ENCODE measurements at places on chromosomes 5 and 9. TPM values are rescaled to one million over a fixed set of nuclear protein-coding genes. Genes with fewer than 3 reads are reported as not detected.

GPR150 gene
- total RNA-seq, result 0.49 TPM

DNA sequence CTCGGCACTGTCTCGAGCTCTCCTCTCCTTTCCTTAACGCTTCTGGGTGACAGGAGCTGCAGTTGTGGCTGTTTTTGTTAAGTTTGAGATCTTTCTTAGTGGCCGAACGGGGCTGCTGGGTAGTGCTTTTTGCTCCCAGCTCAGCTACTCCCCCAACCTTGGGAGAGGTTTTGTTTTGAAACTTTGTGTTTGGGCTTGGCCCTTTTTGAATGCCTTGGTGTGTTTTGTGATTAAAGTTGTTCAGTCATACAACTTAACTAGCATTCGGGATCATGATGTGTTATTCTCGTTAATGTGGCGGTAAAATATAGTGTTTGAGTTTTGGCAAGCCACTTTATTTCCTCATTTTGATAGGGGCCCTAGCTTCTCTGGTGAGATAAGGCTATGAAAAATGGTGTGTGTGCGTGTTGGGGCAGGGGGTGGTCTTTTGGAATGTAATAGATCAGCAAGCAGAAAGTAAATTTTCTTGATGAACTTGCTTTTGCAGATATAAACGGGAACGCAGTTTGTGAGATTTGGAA lies 1.1 kb downstream of the KDM3B start:
- no peak for DNase-seq

DNA sequence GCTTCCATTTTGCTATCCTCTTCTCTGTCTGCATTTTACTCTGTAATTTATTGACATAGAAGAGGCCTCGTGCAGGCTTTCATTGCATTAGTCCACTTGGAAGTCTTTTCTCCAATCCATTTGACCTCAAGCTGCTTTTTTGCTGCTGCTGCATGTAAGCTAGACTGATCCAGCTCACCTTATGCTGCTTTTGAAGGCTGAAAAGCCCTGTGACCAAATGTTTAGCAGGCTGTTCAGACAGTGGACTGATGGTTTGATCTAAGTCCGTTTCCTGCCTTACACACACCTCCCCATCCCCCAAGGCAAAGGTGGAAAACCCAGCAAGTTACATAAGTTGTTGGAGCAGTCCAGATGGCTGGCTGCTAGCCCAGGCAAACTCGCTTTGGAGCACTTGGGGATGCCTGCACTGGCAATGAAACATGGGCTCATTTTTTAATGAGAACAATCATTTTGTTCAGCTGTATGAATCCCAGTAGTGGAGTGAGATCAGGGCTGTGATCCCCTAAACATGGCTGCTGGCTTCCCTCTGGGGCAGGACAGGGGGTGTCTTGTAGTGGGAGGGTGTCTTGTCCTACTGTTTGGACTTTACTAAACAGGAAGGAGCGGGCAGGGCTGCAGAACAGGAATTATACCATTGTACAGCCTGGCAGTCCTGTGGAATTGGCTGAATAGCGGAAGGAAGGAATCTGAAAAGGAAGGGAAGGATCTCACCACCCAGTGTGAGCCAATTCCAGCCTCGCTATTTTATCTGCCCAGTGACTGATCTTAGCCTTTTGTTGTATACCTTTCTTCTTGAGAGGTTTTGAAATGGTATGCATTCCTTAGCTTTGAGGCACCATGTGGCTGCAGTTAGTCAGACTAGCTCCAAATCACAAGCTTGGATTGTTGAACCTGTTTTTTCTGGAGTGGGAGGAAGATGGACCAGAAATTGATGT lies 212.0 kb downstream of the ARHGAP26 start:
- peak; percentile 91 for DNase-seq

GRCh38 chr5:15008476-15008875 lies 136.9 kb upstream of the ANKH start:
- DNase-seq, result peak; percentile 91

DNA sequence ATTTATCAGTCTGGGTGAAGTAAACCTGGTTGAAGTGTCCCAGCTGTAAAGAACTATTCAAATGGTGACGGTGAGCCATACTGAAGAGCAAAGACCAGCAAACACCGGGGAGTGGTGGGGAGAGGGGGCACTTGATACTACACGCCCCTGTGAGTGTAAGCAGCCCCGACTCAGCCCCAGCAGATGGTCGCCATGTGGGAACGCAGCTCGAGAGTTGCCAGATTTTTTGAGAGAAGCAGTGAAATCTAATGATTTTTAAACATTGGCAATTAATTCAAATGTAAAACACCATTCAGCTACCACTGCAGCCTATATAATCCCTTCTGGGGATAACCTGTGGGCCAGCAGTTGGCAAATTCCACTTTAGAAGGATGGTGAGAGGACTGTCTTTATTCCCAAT lies 1386.9 kb upstream of the WWC1 start:
- no peak for DNase-seq

GRCh38 chr5:107772418-107773310 lies 101.9 kb upstream of the EFNA5 start:
- DNase-seq, result no peak

DNA sequence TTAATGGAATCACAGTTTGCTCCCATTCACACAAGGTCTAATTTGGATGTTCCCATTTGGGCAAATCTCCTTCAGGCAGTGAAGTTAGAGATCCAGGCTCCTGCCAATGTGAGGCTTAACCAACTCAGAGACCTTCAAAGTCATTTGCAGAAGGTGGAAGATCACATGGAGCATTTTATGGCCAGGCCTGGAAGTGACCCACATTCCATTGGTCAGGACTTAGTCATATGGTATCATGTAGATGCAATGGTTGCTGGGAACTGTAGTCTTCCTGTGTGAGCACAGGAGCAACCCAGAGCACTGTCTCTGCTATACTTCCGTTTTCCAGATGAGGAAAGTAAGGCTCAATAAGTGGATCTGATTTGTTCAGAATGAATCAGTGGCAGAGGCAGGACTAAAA lies 292.7 kb upstream of the SMARCA2 start:
- DNase-seq, result no peak

GRCh38 chr9:85610074-85610860 lies 131.5 kb downstream of the AGTPBP1 start:
- no peak for DNase-seq

DNA sequence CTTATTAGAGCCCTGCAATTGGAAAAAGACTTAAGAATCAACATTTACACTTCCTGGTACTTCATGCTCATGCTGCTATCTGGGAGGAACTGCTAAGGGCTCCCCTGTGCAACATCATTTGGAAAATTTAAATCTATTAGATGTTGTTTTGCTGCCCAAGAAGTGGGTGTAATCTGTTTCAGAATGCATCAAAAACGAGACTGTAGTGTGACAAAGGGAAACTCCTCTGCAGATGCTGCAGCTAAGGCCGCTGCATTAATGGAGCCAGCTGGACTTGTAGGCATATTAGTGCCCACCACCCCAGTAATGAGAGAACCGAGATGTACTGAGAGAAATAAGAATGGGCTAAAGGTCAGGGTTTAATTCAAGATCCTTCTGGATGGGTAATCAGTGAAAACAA lies 11.1 kb upstream of the PAIP1 start:
- no peak for DNase-seq

DNA sequence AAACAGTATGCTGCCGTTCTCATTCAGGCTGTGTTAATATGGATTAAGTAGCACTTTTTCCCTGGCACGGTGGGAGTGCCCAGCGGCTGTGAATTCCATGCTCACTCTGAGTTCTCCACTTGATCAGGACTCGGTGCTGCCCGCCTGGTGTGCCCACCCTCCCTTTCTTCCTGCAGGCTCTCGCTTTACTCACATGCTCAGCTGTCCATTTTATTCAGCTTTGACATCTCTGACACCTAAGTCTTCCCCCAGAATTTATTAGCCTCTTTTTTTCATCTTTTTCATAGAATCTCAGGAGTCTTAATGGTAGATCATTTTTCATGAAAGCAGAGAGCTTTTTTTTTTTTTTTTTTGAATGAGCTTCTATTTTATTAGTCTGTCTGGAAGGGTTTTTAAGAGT lies 626.5 kb downstream of the IRX1 start:
- no peak for DNase-seq

DNA sequence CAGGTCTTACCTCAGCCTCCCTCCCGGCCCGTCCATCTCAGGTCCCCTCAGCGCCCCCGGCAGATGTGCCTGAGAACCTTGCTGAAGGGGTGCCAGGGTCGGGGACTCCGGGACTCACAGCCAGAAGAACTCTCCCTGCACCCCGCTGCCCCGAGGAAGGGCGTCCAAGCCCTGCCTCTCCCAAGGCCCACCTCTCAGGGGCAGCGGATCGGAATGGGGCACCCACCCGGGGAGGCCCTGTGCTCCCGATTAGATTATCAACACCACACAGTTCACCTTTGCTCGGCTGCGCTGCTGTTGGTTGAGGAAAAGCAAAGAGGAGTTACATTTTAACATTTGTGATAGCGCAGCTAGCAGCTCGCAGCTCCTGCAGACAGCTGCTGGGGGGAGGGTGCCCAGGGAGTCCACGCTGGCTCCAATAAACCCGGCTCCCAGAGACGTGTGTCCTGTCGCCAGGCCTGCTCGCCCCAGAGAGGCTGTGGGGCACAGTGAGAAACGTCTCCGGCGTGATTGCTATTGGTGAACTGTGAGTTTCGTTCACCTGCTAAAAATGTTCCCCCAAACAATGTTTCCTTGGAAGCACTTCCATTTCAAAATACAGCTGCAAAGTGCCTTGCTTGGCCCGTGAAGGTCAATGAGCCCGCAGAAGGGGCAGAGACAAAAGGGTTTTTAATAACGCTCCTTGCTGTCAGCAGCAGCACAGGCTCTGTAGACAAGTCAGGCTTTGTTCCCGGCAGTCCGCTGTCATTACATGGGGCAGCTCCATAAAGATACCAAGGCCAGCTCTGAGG lies 18.6 kb upstream of the SLC6A19 start:
- no peak for DNase-seq

DNA sequence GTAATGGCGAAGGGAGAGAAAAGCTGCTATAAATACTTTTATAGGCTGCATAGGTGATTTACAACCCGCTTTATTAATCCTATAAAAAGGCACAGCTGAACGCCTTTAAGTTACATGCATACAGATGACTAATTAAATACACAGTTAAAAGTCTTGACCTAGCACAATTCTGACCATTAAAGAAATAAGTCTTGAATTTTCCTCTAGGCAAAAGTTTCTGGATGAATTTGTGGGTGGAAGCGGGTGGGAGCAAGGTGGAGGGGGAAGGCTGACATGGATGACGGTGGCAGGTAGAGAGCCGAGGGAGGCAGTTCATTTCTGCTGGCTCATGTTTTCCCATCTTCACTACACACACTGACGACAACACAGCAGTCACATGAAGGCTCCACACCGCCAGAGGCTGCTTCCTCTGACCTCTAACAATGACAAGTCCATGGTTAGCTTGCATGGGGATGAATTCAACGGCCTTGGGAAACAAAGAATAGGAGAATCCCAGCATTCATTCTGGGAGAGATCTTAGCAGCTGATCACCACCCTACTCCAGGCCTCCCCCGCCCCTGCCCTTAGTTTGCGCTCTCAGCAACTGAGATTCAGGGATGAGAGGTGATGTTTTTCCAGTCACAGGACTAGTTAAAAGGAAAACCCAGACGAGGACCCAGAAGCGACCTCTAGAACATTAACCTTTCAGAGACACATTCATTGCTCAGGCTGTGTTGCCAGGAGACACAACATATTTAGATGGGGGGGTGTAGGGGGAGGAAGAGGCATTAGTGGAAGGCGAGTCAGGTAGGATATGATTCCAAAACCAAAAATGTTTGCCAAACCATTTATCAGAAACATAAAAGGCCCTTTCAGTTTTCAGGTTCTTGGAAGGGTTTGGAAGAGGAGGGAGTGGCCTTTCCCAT lies 329.3 kb downstream of the PIK3R1 start:
- DNase-seq, result no peak

DNA sequence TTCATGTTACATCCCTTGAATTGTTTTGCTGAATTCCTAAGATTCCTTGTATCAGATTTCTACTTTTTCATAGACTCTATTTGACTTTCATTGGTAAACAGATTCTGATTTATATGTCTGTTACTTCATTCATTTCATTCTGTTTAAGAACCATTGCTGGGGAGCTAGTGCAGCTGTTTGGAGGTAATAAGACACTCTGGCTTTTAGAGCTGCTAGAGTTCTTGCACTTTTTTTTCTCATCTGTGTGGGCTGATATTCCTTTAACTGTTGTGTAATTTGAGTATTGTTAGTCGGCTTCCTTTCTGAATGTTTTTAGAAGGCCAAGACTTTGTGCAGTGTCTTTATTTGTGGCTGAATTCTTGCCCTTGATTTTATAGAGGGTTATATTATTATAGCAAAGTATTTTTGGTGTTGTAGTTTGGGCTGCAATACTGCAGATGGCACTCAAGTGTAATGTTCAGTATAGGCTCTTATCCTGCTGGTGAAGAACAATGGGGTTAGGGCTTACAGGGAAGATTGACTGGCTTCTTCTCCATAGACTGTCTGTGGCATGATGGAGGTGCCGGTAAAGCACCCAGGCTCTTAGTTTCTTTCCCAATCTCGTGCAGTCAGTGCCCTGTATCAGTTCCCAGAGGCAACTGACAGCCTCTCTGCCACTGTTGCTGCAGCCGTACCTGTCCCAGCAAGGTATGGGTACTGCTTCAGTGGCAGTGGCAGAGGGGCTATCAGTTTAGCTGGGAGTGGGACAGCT lies 162.2 kb downstream of the OXCT1 start:
- DNase-seq, result no peak

- DNase-seq, result no peak
These were observed 8.2 kb downstream of the COL27A1 start for GRCh38 chr9:114163517-114163951.

GRCh38 chr9:14344053-14344524 lies 30.1 kb upstream of the NFIB start:
- DNase-seq, result no peak

DNA sequence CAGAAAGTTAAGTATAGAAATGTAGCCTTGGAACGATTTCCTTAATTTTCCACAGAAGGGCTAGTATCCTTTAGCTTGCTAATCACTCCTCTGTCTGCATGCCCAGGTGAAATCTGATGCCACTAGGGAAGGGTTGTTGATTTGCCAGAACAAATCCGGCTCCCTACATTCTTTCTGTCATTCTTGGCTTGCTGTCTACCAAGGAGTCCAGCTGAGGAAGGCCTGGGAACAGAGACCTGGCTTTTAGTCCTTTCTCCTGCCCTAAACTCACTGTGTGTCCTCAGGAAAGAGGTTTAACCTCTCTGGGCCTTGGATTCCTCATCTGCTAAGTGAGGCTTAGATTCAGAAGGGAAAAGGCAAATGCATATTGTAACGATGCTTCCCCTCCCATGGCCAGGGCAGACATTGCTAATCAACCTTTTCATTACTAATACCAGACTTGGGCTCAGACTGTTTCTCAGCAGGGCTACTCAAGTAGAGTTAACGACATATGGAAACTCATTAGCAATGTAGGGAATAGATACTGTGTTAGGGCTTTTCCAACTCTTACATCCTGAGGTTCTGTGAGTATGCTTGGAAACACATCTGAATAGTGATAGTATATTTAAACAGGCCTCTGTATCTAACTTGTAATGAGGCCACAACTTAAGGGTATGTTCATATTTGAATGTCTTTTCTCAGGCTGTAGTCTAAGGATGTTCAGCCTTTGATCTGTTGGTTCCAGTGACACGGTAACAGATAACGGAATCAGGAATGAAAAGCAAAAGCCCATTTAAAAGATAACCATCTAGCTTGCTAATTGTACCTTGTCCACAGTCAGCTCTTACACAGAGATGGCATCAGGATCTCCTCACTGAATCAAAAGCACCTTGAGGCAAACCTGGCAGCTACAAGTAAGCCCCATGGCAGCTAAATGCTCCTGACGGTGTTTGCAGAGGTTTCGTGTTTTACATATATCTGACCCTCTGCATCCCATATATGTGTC lies 4.1 kb downstream of the GALNT10 start:
- DNase-seq, result no peak

All from sciatic nerve (tissue), 2 donors.